ENCODE measurements at places on chromosomes 12 and 14.
A peak's percentile ranks its signal among the peaks of the same experiment; 100 is the strongest.

GRCh38 chr12:56160193-56160763 lies 2.1 kb downstream of the MYL6 start:
- DNase-seq = no peak

DNA sequence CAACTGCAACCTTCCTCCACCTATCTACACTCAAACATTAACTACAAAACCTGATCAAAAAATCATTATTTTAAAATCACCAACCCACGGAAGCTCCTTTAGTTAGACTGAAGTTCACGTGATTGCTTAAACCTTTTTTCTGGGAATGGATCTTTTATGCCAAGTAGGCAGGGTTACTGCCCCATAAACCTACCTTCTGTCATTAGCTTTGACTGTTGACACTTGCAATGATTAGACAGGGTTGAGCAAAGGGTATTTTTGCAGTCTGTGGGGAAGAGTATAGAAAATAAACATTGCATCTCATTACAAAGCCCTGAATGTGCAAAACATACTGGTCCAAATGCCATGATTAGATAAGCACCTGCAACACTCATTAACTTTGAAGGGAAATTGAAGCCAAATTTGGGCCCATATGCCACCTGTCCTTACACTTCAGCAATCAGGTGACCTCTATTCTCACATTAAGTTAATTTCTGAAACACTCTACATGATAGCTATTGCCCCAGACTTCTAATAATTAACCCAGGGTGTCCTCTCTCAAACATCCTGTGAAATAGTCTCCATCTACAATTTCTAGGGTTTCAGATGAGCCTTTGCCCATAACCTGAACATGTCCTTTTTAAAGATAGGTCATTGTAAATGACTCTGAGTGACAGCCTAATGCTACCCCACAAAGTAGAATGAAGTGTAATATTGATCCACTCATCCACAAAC lies 156.0 kb upstream of the PLEKHG7 start:
- no peak for DNase-seq

- peak; percentile 52 for DNase-seq
Observed at GRCh38 chr14:105878554-105878953, 352.2 kb downstream of the TMEM121 start.

- no peak for DNase-seq
Observed at GRCh38 chr14:64476438-64476837, 11.1 kb downstream of the AKAP5 start.

GRCh38 chr14:31954991-31955390 lies 122.1 kb upstream of the ARHGAP5 start:
- DNase-seq = no peak

DNA sequence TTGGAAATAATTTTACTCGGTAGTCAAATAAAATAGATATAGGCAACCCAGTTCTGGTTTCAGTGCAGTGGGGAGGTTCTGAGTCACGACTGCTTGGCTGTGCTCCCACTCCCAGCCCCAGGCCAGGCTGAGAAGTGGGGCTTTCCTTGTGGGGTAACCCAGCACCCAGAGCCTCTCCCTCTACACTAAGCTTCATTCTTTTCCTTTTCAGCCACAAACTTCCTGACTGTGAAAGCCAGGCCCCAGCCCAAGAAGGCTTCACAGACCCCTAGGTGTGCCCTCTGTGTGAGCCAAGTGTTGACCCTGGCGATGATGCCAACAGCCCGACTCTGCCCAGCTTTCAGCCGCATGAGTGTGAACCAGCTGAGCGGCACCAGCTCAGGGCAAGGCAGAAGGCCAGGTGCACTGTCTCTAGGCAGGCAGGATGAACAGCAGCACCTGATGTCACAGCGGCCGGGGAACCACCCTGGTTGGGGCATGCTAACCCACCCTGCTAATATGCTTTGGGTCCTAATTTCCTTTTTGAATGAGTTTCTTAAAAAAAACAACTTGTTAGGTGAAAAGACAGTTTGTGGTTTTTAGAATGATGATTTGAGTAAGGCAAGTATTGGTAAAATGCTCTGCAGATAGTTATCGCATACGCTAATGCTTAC lies 42.2 kb upstream of the ATP23 start:
- DNase-seq = peak; percentile 74

Data from upper lobe of right lung (tissue), 1 donor.